Fibroblast of upper back skin (primary cell): ENCODE measurements at places on chromosomes 6 and 20.

DNA sequence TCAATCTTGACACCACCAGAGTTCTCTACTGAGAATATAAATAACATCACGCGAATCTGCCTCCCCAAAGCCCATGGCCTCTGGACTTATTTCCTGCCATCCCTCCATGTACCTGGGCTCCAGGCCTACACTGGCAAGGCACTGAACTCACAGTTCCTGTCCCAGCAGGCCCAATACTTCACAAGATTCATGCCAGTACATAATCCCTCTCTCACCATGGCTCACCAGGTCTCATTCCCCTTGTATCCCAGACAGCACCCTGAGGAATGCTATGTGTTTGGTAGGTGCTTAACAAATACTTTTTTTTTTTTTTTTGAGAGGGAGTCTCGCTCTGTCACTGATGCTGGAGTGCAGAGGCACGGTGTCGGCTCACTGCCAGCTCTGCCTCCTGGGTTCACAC, 1.9 kb downstream of the KIF16B start:
- no peak for DNase-seq

DNA sequence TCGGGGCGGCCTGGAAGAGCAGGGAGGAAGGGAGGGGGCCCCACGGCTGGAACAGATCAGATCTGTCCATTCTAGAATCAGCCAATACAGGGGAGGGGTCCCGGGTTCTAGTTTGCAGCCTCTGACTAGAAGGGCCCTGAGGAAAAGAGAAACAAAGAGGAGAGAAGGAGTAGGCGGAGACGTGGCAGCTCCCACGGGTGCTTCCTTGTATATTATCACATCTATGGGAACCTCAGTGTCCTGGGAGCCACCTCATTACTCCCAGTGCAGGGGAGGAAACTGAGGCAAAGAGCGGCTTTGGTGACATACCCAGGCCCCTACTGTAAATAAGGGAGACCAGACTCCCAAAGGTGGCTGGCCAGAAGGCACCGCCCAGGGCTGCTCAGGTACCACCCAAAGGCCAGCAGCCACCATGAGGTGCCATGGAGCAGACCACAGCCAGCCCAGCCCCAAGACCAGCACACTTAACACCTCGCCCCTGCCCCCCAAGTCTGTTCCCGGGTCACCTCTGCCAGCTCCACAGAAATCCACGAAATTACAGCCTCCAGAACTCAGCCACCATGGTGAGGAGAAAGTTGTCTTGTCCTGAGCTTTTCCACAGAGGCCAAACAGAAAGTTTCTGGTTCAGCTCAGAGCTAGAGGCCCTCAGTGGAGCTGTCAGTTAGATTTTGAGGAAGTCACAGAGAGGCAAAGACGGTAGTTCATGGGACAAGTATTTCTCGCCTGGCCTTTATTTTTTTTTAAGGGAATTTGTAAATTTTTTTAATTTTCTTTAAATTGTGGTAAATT, 2.1 kb downstream of the ZC3H12D start:
- no peak for DNase-seq

DNA sequence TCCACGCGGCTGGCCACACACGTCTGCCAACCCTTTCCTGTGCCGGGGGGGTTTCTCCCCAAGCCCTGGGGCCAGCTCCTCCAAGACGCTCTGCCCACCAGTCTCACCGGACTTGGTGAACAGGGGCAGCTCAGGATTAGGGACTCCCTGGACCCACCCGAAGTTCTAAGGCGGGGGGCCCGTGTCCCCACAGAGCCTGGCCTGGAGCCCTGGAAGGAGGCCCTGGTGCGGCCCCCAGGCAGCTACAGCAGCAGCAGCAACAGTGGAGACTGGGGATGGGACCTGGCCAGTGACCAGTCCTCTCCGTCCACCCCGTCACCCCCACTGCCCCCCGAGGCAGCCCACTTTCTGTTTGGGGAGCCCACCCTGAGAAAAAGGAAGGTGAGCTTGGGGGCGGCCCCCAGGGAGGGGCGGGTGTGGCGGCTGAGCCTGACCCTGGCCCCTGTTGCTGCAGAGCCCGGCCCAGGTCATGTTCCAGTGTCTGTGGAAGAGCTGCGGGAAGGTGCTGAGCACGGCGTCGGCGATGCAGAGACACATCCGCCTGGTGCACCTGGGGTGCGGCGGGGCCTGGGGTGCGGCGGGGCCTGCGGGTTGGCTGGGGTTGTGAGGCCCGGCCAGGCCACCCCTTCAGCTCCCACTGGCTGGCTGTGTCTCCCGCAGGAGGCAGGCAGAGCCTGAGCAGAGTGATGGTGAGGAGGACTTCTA, 2.3 kb downstream of the SLC2A4RG start:
- no peak for DNase-seq

- DNase-seq = no peak
Observed at GRCh38 chr6:163351013-163351412, 63.5 kb upstream of the QKI start.

DNA sequence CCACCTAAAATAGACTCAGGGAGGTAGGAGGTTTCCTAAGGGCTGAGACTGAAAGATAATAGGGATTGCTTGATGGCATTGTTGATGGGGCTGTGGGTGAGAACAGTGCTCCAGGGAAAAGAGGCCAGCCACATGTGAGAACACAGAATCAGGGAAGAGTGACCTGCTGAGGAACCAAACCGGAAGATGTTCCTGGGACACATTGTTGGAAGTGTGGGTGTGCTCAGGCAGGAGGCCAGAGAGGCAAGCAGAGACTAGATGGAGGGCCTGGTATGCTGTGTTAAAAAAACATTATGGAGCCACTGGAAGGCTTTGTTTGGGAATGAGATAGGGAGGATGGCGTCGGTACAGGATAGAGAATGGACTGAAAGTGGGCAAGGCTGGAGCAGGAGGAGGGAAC, 23.3 kb downstream of the RNF144B start:
- no peak for DNase-seq

- DNase-seq = peak; percentile 49
Observed at GRCh38 chr6:139762587-139763031, 388.2 kb upstream of the CITED2 start.

DNA sequence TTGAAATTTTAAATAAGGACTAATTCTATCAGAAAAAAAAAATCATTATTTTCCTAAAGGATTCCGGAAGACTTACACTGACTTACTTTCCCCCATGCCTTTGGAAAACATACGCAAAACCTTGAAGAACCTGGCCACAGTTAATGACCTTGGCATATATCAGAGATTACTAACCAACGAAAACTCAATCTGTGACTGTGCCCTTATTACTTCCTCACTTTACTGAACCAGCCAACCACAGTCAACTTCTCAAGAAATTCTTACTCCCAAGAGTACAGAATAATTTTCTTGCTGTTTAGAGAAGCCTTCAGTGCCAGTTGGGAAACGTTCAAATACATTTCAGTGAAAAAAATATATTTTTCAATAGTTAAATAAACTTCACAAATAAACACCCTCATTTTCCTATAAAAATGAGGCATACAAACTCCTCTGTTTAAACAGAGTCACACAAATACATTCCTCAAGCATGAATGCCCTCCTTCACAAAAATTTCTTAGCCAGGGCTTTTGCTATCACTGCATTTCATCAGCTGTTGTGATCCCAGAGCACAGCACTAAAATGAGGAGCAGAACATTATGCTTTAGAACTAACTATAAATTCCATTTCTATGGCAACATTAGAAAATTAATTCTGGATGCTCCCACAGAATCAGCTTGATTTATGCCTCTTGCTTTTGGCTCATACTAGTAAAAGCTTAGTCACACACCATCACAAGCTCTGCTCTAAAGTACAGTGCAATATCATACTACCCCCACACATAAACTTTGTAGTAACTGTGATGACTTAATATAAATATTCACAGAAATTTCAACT, 117.6 kb downstream of the DST start:
- DNase-seq = peak; percentile 97

DNA sequence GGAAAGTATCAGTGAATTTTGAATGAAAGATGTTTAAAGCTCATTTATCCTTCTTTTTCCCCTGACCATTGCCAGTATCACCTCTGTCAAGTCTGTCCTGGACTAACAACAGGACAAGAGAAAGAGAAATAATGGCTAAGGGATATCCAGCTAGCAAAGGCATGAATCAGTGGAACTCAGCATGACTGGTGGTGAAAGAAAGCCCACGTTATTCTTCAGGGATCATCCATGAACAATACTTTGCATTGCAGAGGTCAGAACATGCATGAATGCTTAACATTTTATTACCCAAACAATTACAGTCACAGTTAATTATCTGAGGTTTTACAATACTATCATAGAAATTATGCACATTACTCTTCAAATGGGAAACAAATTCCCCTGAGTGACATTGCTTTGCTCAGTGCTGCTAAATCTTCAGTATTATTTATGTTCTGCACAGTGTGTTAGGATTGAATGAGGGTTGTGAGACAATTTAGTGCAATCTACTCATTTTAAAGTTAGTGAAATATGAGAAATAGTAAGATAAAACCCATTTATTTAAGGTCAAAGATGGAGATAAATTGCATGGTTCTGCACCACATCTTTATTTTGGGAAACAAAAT, 350.7 kb downstream of the KHDRBS2 start:
- DNase-seq = no peak

GRCh38 chr20:63124092-63124781, 91.7 kb downstream of the YTHDF1 start:
- DNase-seq = no peak

DNA sequence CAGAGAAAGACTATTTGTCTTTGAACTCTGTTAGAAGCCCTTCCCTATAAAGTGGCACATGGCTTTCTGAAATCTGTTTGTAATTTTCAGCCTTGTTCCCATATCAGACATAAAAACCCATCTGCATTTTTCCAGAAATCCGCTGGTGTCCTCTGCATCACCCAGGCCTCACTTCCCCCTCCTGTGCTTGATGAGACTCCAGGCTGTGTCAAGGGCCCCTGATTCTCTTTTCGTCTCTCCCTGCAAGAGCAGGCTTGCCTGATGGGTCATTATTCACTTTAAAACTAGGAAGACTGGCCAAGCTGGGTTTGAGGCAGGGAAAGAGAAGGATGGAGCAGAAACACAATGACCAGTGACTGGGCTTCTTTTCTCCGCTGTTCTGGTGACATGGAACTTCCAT, 10.6 kb upstream of the PROKR2 start:
- no peak for DNase-seq

DNA sequence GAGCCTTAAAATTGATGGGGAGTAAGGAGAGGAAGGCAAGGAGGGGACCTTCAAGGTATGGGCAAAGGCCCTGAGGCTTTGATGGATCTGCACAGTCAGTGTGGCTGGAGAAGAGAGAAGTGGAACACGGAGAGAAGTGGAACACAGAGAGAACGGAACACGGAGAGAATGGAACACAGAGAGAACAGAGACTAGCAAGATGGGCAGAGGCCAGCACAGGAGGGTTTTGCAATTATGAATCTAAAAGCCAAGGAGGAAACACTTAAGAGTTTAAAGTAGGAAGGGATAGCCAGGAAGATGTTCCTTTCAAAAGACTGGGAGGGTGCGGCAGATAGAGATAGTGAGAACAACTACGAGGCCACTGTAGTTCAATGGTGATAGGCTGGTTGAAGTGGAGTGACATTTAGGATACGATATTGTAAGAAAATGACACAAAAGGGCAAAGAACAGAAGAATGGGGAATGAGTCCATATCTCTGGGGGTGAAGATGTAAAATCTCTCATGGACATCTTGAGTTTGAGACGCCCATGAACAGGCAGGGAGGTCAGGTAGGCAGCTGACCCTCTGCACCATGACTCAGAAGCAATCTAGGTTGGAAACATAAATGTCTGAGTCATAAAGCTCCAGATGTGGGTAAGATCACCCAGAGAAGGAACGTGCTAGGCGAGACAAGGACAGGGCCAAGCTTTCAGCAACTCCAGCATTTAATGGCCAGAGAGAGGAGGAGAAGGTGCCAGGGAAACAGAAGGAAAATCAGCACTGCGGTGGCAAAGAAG, 25.4 kb downstream of the ZMYND8 start:
- peak; percentile 76 for DNase-seq

DNA sequence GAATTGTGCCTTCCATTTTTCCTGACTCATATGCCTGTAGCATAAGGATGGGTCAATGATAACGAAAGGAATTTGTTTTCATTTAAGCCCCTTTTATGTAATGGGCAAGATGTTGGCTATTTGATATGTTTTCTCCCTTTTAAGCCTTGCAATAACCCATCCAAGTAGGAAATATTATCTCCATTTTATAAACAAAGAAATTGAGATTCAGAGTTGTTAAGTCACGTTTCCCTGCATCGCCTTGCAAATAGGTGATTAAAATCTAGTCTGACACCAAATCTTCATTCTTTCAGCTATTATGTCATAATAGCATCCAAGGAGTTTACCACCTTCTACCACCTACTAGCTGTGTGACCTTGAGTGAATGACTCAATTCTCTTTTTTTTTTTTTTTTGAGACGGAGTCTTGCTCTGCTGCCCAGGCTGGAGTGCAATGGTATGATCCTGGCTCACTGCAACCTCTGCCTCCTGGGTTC, 7.0 kb downstream of the HNF4A start:
- DNase-seq = no peak

DNA sequence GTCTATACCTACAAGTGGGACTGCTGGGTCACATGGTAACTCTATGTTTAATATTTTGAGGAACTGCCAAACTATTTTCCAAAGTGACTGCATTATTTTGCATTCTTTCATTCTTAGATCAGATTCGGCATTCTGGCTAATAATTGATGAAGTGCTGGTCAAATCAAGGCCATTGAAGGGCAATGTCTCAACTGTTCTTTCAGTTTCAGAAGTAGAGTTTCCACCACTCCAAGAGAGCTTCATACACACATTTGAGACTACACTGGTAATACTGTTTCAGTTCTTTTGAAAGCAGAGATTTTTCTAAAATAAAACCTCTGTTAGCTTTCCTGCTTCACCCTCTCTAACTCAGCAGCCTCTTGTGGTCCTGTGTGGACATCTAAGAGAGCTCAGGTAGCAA, 154.5 kb downstream of the CFAP61 start:
- DNase-seq = no peak

GRCh38 chr6:105514306-105514705, 111.4 kb upstream of the PREP start:
- DNase-seq = no peak

- DNase-seq = peak; percentile 34
Observed at GRCh38 chr6:130681028-130681427, 146.2 kb upstream of the SMLR1 start.

DNA sequence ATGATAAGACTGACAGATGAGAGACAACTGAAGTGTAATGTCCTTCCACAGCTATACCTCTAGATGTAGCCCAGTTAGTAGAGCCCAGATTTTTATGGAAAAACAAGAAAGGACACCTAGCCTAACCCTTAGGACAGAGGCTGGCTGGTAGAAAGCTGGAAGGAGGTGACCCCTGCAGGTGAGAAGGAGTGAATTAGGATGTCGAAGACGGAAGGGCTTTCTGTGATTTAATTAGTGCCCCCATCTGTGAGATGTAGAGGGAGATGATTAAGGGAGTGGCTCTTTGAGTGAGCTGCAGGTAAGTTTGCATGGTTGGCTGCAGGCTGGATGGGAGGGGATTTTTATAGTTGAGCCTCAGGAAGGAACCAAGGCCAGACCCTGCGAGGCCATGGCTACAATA, 82.8 kb downstream of the GFRA4 start:
- no peak for DNase-seq

GRCh38 chr6:22582417-22583205, 13.2 kb downstream of the HDGFL1 start:
- no peak for DNase-seq

- no peak for DNase-seq
Observed at GRCh38 chr6:31634969-31635575, 14.6 kb downstream of the PRRC2A start.

- no peak for DNase-seq
Observed at GRCh38 chr6:36479256-36479655, 36.5 kb downstream of the KCTD20 start.
